ENCODE measurements at places on chromosomes 7 and 10.

DNA sequence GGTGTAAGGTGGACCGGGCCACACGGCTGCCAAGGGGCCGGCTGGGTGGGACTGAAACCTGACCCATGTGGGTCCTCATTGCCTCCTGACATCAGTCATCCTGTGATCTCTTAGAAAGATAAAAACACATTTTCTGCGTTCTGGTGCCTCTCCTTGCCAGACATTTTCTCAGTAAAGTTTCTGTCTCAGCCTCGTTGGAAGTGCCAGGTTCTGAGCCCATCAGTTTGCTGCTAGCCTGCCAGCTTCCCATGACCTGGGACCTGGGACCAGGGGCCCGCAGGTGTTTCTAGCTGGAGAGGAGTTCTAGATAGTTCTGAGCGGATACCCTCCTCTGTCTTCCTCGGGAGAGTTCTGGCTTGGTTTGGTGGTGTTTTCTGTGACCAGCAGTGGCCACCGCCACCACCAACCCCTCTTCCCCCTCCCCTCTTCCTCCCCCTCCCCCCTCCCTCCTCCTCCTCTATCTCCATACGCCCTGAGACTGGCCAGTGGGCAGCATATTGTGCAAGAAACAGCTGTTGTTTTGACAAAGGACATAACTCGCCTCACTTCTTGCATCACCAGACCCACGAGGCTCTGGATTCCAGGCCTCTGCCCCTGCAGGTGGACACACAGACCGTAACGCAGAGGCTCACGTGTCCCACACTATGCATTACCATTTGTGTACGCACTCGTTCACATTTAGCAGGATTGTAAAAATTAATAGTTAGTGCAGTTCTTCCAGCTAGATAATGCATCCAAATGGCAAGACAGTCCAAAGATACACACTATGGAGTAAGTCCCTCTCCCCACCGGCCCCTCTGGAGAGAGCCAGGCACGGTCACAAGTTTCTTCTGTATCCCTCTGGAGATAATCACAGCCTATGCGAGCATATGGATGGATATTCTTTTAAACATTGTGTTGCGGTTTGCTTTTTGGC lies 94.6 kb downstream of the CUX1 start:
- no peak for DNase-seq

- DNase-seq, result no peak
Measured at GRCh38 chr7:101517304-101517703, 111.8 kb downstream of the MYL10 start.

GRCh38 chr7:82183634-82184033 lies 259.9 kb downstream of the CACNA2D1 start:
- no peak for DNase-seq

DNA sequence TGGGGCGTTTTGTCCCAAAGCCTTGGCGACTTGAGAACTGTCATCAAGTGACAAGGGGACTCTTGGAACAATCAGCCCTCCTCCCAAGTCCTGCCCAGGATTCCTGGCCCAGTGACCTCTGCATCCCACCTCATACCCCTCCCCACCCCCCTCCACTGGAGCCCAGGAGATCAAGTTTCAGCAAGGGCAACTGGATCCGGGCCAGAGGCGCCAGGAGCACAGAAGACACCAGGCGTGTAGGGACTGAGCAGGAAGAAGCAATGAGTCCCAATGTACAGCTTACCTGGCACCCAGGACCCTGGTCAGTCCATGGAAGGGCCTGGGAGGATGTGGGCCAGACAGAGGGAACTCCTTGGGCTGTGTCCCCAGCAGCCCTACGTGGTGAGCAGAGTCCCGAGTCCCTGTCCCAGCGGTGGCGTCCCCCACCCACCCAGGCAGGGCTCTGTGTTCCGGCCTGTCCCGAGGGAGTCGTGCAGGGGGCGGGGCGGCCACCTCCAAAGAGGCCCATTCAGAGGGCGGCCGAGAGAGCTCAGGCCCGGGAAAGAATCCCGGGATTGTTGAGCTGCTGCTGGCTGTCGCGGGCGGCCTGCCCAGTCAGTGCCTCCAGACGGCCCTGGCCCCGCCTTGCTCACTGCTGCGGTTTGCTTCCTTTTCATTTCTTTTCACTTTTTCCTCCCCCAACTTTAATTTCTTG lies 254.1 kb downstream of the TNS3 start:
- DNase-seq, result peak; percentile 39

- DNase-seq, result no peak
Measured at GRCh38 chr7:127581716-127582115, 3.7 kb downstream of the GCC1 start.

GRCh38 chr10:54434782-54435181 lies 366.2 kb downstream of the PCDH15 start:
- DNase-seq, result no peak

GRCh38 chr7:54996391-54996790 lies 22.4 kb upstream of the EGFR start:
- DNase-seq, result no peak

DNA sequence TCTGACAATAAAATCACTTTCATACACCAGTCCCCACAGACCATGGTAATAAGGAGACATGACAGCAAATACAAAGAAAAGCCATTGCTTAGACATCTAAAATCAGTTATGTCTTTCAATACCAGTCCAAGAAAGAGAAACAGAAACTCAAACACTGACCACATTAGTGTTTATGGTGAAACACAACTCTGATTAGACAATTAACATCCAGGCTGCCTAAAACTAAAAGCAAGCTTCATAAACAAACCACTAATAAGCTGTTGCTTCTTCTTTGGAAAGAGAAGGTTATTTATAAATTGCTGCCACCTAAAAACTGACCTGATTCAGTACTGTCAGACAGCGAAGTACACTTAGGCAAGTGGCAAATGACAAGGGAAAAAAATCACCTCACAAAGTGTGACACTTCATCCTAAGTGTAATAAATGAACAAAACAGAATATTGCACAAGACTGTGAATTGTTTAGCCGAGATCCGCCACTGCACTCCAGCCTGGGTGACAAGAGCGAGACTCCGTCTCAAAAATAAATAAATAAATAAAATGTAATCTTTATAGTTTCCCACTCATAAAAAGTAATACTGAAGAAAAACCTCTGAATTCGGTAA lies 277.4 kb downstream of the PARD3 start:
- DNase-seq, result no peak

DNA sequence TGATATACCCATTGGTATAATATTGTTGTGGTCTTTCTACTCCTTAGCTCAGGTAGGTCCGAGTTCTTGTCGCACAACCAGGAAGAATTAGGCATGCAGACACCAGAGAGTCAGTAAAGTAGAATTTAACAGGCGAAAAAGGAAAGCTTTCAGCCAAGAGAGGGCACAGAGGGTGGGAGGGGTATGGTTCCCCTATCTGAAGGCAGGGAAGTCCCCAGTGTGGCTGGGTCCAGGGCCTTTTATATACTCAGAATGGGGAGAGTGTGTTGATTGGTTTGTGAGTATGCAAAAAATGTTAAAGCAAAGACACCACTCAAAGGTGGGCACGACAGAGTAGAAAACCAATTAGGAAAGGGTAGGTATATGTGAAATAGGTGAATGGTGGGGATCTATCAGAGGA lies 53.9 kb downstream of the IMMP2L start:
- no peak for DNase-seq

DNA sequence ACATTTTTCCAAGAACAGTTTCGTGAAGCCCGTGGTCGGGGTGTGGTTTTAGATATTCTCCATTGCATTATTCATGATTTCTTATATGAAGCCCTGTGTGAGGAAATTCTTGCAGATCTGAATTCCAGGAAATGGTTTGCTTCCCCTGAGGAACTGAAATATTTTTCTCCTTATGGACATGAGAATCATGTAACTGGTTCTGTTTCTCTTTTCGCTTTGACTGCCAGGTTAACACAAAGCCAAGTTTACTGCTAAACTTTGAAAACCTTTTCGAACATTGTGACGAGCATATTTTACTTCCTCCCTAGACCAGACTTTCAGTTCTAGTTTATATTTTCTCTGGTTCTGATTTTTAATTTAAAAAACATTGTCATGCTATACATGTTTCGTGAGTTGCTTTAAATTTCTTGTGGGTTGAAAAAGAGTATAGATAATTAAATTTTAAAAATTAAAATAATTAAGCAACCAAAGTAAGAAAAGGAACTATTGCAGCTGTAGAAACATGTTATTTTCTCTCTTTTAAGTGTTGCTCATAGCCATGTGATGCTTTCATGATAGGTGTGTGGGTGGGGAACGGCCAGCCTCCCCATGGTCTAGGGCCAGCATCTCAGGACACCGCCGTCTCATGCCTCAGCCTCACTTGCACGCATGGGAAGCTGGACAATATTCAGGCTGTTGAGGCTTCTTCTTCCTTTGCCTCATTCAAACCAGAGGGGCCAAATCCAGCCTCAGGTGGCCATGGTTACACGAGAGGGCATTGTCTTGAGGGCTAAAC lies 97.1 kb downstream of the CREB5 start:
- DNase-seq, result no peak

DNA sequence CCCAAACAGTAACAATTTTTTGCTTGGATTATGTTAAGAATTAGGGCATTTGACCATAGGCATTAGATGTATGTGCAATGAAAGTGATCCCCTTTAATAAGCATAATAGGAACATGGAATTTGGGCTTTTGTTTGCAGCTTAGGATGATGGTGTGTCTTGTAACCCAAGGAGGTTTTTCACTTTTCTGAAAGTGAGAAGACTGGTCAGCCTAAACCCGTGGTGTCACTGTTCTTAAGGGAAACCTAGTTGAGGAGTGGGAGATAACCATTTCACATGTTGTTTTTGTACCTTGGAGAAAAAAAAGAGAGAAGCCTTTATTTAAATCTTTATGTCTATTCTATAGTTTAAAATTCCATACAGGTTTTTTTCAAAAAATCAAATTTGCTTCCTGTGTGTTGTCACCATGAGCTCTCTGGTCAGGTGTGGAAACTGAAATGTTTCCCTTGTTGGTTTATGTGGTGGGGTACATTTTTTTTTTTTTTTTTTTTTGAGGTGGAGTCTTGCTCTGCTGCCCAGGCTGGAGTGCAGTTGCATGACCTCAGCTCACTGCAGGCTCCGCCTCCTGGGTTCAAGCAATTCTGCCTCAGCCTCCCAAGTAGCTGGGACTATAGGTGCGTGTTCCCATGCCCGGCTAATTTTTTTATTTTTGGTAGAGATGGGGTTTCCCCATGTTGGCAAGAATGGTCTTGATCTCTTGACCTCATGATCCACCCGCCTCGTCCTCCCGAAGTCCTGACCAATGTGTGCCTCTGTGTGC lies 7.7 kb downstream of the CCM2 start:
- DNase-seq, result no peak

- no peak for DNase-seq
Measured at GRCh38 chr10:131475803-131476202, 164.3 kb upstream of the TCERG1L start.
